T1000 (cell line): ENCODE measurements at places on chromosomes 11 and 22.

- DNase-seq: no peak
Measured at GRCh38 chr11:87299041-87299481, 261.3 kb downstream of the TMEM135 start.

- DNase-seq: no peak
Measured at GRCh38 chr11:16338393-16338792, 18.0 kb downstream of the SOX6 start.

DNA sequence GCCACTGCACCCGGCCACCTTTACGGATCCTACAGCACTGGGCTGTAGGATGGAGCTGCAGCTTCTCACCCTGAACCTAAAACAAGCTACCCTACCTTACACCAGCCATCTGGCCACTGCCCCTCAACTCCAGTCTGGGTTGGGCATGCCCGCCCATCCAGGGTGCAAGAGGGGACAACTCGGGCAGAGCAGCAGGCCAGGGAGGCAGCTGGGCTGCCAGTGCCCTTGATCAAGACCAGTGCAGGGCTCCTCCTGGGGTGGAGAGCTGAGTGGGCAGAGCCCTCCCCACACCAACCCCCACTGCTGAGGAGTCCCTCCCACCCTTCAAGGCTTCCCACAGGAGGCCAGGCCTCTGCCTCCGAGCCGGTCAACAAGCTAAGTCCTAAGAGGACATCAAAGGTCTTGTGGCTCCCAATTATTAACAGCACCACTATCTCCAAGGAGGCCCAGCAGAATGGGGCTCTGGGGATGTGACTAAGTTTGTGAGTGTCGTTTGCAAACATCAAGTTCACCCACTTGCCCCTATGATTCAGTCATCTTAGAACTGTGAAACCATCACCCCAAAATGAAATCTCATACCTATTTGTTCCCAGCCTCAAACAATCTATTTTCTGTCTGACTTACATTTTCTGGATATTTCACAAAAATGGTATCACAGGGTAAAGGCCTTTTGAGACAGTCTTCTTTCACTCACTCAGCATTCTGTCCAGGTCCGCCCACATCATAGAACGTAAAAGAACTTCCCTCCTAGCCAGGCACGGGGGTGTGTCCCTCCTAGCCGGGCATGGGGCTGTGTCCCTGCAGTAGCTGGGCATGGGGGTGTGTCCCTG, 11.0 kb downstream of the GATD1 start:
- DNase-seq: no peak

DNA sequence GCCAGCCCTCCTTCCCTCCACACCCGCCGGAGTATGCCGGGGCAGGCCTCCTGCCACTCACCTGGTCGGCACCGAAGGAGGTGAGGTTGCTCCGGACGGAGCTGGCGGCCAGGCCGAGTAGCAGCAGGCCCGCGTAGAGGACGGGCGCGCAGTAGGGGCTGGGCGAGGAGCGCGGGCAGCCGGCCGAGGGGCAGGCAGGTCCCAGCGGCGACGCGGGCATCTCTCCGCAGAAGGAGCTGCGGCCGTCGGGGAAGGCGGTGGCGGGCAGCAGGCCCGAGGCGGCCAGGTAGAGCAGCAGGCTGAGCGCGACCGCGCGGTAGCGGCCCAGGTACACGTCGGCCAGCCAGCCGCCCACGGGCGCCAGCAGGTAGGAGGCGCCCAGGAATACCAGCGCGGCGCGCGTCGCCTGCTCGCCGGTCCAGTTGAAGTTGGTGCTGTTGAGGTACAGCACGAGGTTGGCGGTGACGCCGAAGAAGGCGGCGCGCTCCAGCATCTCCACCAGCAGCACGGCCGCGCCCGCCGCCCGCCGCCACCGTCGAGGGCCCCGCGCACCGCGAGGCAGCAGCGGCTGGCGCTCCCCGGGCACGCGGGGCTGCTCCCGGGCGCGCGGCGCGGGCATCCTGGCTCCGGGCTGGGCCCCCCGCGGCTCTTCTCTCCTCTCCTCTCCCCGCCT, 907 bp downstream of the SLC15A3 start:
- no peak for DNase-seq

DNA sequence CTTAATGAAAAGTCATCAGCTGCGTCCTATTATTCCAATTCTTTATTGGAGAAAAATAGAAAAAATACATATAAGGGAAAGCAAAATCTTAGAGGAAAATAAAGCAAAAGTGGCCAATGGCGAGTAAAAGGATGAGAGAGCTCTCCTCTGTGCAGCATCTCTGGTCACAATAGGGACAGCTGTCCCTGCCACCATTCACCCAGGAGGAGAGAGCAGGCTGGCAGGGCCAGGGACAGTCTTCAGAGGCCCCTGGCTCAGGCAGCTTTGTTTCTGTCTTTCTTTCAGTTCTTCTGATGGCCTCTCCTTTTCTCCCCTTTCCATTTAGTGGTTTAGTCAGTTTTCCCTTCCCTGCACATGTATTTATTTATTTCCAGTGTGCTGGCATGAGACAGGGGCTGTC, 941.3 kb downstream of the NTM start:
- DNase-seq: no peak

DNA sequence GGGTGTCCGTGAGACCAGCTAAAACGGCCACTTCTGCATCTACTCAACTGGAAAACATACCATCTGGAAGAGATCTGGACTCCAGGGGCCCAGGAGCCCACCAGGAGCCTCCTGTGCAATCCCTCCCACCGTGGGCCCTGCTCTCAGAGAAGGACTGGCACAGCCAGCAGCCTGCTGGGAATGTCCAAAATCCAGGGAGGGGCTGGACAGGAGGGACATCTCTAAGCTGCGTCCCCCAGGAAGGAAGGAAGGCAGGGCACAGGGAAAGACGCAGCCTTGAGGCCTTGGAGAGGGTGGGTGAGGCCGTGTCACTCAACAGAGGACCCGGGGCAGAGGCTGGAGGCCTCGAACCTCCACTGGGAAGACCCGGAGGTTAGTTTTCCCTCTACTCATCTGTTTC, 78.0 kb downstream of the PHF21B start:
- no peak for DNase-seq

DNA sequence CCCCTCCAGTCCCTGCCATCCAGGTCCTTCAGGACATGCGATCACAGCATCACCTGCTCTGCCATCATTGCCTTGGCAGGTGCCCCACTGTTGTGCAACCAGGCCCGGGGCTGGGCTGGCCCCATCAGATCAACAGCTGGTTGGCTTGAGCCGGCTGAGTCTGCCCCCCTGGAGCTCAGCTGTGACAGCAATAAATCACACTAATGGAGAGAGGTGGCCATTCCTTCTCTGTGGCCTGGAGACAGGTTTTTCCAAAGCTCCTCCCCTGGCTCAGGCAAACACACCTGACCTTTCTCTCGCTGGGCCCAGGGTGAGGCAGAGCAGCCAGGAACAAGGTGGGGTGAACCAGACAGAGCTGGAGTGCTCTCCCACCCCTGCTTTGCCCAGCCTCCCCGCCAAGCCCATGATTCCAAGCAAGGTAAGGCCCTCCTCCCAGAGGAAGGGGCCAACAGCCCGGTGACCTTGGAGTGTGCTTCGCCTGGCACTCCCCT, 8.9 kb upstream of the FXYD2 start:
- no peak for DNase-seq
